ENCODE measurements at places on chromosomes 1 and 21.

GRCh38 chr21:43720539-43721166, 1.7 kb downstream of the PDXK start:
- DNase-seq = no peak

DNA sequence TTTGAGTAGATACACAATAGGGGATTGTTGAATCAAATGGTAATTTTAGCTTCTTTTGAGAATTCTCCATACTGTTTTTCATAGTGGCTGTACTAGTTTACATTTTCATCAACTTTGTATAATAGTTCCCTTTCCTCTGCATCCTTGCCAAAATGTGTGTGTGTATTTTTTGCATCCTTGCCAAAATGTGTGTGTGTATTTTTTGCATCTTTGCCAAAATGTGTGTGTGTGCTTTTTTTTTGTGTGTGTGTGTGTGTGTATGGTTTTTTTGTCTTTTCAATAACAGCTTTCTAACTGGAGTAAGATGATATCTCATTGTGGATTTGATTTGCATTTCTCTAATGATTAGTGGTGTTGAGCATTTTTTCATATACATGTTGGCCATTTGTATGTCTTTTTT, 105.4 kb downstream of the ATP6V1G3 start:
- DNase-seq = no peak

GRCh38 chr1:9746211-9746610, 77.6 kb downstream of the CLSTN1 start:
- DNase-seq = no peak

- no peak for DNase-seq
Observed at GRCh38 chr1:90799326-90799725, 82.2 kb upstream of the BARHL2 start.

- peak; percentile 88 for DNase-seq
Observed at GRCh38 chr1:216221260-216221700, 202.0 kb downstream of the USH2A start.

GRCh38 chr1:29444782-29445729, 208.7 kb downstream of the PTPRU start:
- DNase-seq = no peak

GRCh38 chr1:61463220-61463619, 261.7 kb downstream of the TM2D1 start:
- no peak for DNase-seq

- DNase-seq = peak; percentile 64
Observed at GRCh38 chr21:41926117-41926806, 27.6 kb downstream of the C2CD2 start.

DNA sequence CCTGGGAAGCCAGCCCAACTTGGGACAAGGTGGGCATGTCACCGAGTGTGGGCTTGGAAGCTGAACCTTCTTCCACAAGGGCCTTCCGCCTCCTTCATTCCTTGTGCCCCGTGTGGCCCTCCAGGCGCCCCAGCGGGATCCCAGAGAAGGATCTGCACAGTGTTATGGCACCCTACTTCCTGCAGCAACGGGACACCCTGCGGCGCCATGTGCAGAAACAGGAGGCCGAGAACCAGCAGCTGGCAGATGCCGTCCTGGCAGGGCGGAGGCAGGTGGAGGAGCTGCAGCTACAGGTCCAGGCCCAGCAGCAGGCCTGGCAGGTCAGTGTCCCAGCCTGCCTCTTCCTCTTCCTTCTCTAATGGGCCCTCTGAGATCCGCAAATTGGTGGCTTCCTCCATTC, 5.8 kb upstream of the BGLAP start:
- no peak for DNase-seq

GRCh38 chr1:200346700-200347099, 63.1 kb downstream of the ZNF281 start:
- no peak for DNase-seq

DNA sequence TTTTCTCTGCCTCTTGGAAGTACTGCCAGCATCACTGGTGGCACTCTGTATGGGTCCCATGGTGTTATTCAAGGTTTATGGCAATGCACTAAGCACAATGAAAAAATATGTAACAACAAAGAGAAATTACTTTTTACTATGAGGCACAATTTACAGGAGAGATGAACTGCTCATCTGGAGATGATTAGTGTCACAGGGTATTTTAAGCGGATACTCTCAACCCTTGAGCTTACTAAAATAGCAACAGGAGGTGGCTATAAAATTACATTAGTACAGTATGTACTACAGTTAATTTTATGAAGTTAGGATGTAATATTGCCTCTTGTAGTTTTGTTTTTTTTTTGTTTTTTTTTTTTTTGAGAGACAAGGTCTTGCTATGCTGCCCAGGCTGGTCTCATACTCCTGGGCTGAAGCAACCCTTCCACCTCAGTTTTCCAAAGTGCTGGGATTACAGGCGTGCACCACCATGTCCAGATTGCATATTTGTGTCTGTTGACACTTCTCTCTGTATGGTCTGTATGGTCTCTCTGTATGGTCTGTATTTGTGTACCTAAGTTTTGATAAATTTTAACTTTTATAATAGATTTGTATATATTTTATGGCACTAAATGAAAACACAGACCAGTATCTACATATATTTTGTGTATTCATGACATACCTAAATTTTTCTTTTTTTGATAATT, 175.6 kb upstream of the HP1BP3 start:
- DNase-seq = no peak

DNA sequence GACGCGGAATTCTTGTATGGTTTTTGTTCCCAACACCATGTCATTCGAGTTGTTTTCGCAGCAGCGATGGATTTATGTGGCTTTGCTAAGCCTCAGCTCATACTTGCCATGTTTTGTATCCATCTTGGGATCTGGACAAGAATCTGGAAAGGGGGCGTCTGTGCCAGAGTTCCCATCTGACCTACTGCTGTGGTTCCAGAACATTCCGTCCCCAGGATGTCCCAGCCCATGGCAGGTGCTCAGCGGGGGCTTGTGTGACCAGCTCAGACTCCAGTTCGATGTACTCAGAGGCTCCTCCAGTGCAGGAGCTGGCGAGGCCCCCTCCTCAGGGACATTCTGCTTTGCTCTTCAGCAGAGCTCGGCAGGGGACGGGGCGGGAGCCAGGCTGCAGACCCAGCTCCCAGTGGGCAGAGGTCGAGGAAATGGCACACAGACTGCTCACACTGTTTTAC, 24.0 kb upstream of the ADARB1 start:
- DNase-seq = peak; percentile 52

DNA sequence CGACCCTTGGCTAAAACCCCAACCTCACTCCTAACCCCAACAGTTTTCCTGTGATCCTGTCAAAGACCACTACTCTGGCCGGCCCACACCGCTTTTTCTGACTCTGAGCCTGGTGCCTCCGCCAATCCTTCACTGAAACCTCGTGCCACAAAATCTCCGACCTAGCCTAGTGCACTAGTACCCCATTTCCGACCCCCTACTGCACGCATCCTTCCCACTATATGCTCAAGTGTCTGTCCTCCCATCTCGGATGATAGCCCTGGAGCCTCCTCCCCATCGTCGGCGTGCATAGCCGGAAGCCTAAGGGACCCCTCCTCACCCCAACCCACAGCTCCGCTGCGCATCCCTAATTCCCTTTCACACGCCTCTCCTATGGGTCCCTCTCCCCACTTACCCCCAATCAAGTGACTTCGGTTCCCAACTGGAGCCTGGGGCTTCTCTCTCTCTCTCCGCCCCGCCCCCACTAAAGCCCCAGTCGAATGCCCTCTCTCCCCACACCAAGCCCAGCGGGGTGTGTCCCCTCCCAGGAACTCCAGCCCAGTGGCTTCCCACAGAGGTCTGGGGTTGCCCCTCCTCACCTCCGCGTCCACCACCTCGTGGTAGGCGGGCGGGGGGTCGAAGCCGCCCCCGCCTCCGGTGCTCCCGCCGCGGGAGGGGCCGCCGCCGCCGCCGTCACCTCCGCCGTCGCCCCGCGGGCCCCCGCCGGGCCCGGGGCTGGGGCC, 791 bp downstream of the USP24 start:
- peak; percentile 63 for DNase-seq

DNA sequence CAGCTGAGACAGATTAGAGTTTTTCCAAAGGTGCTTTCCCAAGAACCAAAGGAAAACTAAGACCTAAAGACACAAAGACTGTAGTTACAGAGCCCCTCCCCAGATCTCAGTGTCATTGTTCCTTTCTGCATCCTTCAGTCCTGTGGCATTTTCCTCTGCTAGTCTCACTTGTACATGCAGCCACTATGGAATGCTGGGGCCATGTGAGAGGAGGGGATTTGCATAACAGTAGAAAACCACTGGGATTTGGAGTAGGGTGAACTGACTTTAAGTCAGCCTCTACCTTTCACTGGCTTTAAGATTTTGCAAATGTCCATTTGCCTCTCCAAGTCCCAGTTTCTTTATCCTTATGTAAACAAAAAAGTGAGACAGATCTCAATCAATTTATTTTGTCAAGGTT, 119.4 kb upstream of the F3 start:
- DNase-seq = peak; percentile 83

GRCh38 chr1:197021716-197022115, 44.4 kb downstream of the CFHR5 start:
- DNase-seq = no peak

DNA sequence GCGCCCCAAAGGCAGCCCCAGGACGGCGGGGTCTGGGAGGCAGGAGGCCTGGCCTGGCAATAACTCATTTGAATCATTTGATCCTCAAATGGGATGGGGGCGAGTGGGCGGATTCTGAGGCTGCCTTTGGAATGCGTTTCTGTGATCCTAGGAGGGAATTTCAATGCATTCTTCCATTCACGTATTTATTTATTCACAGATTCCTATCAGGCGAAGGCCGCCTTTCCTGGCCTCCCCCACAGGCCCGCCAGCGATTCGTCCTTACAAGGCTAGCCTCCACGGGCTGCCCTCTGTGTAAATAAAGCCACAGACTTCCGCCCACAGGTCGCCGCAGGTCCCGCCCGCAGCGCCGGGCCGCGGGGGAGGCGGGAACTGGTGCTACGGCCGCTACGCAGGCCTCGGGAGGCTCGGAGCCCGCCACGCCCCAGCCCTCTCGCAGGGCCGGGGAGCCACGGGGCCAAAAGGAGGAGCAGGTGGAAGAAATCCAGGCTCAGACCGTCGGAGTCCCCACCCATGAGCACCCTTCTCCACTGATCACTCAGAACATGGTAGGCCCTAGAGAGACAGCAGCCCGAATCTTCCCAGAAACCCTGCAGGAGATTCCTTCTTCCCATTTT, 31.3 kb upstream of the JUN start:
- DNase-seq = peak; percentile 95

DNA sequence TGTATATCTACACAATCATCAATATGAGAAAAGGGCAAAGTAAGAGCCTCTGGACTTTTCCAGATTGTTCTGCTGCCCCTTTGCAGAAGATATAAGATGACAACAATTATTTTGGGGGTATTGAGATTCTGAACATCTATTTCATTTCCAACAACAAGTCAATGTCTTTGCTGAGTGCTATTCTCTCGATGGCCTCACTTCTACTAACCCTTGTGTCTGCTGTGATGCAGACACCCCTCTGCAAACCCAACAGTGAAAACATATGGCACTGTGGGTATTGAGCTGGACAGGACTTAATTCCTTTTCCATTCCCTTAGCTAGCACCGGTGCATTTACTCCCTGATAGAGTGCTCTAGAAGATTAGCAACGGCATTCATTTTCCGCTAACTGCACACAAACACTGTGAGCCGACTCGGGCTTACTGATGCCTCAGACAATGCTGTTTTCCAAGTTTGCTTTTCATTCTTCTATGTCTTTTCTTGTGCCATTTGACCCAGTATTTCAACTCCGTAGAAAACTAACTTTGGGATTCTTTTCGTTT, 33.4 kb upstream of the SMYD2 start:
- DNase-seq = peak; percentile 23

- no peak for DNase-seq
Observed at GRCh38 chr1:116557323-116557878, 13.4 kb downstream of the CD58 start.

- no peak for DNase-seq
Observed at GRCh38 chr1:228224198-228225164, 16.6 kb downstream of the OBSCN start.

DNA sequence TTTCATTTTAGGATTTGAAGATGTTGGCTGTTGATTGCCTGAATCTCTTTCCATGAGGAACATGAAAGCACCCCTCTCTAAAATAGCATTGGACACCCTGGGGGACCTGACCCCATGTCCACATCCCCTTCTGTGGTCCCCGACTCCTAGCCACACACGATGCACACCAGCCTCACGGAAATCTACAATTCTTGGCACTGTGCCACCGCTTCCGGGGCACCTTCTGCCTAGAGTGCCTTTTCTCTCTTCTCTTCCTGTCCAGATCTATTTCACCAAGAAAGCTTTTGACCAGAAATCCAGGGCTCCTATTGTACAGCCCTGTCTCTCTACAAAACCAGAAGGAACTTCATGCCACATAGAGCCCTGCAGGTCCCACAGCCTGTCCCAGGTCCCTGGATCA, 50.3 kb downstream of the MYSM1 start:
- DNase-seq = peak; percentile 4

- DNase-seq = no peak
Observed at GRCh38 chr1:79325705-79326104, 319.2 kb upstream of the ADGRL4 start.

DNA sequence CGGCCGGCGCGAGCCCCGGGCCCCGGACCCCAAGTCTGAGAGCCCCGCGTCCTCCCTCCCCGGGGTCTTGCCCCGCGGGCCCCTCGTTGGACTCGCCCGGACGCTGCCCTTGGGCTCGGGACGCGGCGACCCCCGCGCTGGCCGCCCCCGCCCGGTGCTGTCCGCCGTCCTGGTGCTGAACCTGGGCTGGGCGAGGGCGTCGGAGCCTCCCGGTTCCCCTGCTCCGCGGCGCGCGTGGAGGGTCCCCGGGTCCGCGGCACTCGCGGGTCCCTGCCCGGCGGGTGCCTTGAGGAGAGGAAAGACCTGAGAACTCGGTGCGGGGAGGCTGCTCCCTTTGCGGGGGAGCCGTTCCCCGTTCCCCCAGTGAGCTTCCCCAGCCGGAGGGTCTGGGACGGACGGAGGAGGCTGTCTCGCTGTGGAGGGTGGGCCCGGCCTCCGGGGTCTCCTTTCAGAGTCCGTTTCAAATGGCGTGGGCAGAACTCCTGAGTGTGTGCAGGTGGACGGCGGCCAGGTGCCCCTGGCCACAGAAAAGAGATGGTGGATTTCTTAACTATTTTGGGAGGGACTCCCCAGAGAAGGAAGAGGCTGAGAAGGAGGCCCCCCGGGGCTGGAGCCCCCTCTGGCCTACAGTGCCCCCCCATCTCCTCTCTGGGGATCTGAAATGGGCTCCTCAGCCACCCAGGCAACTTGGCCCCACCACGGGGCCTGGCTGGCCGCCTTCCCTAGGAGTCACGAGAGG, 595 bp downstream of the GABRD start:
- DNase-seq = peak; percentile 57

All from astrocyte of the hippocampus (primary cell).